ENCODE measurements at places on chromosomes 16 and 17.

DNA sequence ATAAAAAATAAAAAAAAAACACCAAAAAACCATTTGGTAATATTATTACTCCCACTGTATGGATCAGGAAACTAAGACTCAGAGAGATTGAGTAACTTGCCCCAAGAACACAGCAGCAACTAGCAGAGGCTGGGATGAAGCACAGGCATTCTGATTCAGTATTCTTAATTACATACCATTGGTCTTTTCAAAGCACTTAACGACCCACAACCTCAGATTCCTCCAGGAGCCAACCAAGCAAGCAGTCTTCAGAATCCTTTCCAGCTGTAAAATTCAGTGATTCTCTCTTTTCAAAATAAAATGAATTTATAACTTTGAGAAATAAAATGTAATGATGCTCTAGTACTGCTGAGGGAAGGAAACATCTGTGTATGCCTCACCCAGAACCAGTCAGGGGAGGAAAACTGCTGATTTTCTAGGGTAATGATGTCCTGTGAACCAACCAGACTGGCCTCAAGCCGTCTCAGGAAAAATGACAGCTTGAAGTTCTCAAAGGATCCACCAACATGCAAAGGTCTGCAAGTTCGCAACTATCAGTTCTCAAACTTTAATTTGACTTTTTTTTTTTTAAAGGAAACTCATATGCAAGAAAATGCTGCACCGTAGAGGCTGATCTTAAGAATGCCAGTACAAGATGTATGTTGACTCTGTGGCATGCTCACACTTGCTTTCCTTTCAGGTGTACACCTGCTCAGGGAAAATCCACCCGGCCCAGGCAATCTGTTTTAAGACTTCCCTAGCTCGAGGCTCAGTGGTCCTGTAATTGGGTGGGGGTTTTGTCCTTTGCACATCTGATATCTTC is 9.0 kb downstream of the CUEDC1 start:
- no peak for DNase-seq

GRCh38 chr16:12652924-12653323 is 150.8 kb downstream of the CPPED1 start:
- no peak for DNase-seq

- DNase-seq: no peak
These were observed 712.1 kb downstream of the CDH11 start for GRCh38 chr16:64409783-64410210.

GRCh38 chr16:25030420-25031131 is 15.4 kb upstream of the ARHGAP17 start:
- DNase-seq: no peak

- DNase-seq: peak; percentile 57
These were observed at the start of gene KCNJ2 for GRCh38 chr17:70168977-70169708. Gene KCNJ2, plus strand, starts transcription at chr17:70169532. Its CDS starts 5,508 bp downstream, at chr17:70175040.

- DNase-seq: no peak
These were observed 29.9 kb upstream of the NUDT16L1 start for GRCh38 chr16:4663465-4663776.

DNA sequence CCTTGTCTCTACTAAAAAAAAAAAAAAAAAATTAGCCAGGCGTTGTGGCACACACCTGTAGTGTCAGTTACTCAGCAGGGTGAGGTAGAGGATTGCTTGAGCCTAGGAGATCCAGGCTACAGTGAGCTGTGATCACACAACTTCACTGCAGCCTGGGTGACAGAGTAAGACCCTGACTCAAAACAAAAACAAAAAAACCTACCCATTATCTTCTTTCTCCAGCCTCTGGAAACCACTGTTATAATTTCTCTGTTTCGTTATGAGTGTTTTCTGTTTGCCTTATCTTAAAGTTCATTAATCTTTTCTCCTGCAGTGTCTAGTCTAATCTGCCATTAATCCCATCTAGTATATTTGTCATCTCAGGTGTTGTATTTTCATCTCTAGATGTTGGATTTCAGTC is 18.6 kb upstream of the CLTC start:
- DNase-seq: no peak

DNA sequence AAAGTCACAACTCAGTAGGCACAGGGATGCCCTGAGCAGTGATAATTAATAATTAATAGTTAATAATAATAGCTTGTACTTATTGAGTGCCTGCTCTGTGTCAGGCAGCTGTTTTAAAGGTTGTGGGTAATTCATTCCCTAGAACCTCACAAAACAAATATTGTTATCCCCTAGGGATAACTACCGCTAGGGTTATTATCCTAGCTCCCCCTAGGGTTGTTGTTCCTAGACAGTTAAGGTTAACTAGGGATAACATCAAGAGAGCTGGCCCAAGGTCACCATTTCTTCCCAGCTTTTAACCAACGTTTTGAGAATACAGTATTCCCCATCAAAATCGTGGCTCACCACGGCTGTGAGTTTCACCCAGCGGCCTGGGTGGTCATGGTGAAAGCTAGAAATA is 180.1 kb downstream of the PRKCB start:
- DNase-seq: no peak

DNA sequence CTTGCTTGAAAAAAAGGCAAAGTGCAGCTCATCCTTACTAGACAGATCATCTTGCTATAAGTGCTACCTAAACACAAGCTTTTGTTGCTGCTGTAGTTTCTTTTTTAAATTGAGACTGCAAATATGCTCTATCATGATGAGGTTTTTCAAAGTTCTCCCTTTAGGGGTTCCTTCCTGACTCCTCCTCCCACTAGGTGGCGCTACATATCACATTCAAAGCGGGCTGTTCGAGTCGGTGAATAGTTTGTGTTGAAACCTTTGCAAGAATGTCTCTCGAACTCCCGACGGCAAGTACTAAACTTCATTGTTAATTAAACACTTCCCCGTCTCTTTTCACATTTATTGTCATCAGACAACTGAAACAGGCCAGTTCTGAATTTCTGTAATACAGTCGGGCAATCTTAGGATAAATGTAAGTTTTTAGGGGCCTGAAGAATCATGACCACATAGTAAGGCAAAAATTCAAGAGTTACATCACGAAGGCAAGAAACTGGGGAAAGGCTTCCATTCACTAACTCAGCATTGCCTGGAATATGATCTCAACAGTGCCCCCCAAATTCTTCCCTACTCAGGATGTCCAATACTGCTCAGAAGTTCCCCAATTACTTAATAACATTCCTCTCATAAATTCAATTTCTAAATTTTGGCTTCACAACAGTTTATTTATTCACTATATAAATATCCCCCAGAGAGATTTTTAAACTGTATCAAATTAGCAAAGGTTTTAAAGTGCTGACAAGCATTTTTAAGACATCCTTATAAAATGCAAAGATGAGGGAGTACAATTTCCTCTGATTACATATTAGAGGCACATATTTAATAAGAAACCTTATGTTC is 6.7 kb downstream of the HS3ST3A1 start:
- peak; percentile 29 for DNase-seq

- no peak for DNase-seq
These were observed 669 bp upstream of the DCTPP1 start for GRCh38 chr16:30430428-30430970.

DNA sequence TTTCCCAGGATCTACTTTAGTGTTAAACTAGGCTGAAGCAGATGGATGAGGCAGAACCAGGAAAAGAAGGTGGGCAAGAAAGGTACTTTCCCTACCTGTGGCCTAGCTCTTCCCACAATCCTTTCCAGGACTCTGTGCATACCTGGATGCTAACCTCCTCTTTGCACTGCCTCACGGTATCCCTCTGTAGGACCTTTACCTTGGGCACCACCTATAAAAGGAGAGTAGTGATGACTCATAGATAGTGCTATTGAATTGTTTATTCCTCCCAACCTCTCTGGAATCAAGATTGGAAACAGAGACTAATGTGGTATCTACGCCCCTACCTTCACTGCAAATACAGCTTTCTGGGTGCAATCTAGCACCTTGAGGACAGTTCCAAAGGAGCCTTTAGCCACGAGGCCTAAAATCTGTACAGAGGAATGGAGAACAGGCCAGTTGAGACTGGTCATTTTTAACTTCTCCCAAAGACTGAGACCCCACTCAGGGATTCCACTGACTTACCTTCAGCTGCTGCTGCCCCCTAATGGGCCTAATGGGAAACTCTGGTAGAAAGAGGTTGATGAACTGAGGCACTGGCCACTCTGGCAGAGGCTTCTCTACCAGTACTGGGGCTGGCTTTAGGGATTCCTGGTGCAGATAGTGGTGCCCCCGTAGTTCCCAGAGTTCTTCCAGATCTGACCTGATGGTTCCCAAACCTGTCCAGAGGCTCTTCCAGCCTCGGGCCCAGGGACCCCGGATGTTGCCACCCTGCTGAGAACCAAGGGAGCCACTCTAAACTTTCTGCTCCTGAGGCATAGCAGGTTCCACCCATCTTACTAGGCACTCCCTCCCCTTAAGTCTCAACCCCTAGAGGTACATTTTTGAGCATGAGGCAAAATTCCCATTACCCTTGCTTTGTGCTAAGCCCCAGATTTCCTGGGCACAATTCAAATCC is 781 bp downstream of the RSKR start:
- DNase-seq: no peak

- DNase-seq: peak; percentile 58
These were observed 5.4 kb upstream of the ICAM2 start for GRCh38 chr17:64025732-64026294.

- no peak for DNase-seq
These were observed 615 bp upstream of the SREBF1 start for GRCh38 chr17:17837380-17837821.

- DNase-seq: peak; percentile 89
These were observed 29.0 kb downstream of the PIMREG start for GRCh38 chr17:6473128-6473767.

GRCh38 chr16:27703121-27703520 is 153.2 kb downstream of the KATNIP start:
- no peak for DNase-seq

- no peak for DNase-seq
These were observed 47.2 kb downstream of the HOXB1 start for GRCh38 chr17:48483471-48484131.

DNA sequence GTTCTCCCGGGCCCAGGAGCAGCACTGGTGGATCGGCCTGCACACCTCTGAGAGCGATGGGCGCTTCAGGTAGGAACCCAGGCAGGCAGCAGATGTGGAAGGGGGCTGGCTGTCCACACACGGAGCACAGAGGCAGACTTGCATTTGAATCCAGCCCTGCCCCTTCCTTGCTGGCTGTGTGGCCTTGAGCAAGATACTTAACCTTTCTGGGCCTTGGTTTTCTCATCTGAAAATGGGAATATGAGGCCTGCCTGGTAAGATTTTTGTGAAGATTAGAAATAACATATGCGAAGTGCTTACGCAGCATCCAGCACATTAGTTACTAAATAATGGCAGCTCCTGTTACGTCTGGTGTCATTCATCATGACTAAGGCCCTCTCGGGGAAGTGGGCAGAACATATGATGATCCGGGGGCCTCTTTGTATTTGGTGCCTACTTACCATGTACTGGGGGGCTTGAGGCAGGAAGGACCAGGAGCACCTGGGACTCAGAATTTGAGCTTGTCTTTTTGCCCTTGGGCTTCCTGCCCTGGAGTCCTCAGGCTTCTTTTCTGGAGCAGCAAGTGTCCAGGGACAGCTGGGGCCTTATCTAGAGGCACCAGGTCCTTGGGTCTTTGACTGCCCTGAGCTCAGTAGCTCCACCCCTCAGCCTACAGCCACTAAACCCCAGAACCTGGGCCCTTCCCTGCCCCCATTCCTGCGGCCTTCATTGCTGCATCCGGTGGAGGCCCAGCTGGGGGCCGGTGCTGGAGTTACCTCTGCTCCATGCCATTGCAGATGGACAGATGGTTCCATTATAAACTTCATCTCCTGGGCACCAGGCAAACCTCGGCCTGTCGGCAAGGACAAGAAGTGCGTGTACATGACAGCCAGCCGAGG is 53.8 kb downstream of the MRC2 start:
- no peak for DNase-seq

GRCh38 chr17:351875-352420 is 659 bp downstream of the RPH3AL start:
- no peak for DNase-seq

DNA sequence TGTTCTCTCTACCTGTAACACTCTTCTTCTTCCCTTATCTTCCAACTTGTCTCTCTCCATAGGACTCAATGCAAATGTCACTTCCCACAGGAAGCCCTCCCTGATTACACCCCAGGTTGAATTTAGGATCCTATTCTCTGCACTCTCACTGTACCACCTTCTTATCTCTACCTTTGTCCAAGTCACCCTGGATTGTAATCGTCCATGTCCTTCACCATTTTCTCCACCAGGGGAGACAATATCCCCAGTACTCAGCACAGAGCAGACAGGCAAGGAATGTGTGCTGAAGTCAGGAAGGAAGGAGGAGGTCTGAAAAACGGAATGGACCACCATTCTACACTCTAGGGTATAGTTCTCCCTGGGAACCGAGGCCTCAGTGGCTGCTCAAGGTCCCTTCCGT is 14.2 kb downstream of the C16orf82 start:
- DNase-seq: no peak

- no peak for DNase-seq
These were observed 506 bp downstream of the CAMKK1 start for GRCh38 chr17:3892095-3892998.

DNA sequence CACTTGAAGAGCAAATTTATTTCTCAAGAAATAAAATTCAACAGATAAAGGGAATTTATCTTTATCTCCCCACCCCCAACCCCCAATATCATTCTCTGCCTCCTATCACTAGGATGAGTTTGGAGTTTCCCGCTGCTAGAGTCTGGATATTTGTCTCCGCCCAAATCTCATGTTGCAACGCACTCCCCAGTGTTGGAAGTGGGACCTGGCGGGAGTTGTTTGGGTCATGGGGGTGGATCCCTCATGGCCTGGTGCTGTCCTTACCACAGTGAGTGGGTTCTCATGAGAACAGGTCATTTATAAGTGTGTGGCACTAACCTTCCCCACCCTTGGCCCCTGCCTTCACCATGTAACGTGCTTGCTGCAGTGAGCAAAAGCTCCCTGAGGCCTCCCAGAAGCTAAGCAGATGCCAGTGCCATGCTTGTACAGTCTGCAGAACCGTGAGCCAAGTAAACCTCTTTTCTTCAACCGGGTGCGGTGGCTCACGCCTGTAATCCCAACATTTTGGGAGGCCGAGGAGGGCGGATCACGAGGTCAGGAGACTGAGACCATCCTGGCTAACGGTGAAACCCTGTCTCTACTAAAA is 6.5 kb downstream of the CEP20 start:
- DNase-seq: no peak

GRCh38 chr16:85349365-85350145 is 237.3 kb upstream of the CIBAR2 start:
- no peak for DNase-seq

DNA sequence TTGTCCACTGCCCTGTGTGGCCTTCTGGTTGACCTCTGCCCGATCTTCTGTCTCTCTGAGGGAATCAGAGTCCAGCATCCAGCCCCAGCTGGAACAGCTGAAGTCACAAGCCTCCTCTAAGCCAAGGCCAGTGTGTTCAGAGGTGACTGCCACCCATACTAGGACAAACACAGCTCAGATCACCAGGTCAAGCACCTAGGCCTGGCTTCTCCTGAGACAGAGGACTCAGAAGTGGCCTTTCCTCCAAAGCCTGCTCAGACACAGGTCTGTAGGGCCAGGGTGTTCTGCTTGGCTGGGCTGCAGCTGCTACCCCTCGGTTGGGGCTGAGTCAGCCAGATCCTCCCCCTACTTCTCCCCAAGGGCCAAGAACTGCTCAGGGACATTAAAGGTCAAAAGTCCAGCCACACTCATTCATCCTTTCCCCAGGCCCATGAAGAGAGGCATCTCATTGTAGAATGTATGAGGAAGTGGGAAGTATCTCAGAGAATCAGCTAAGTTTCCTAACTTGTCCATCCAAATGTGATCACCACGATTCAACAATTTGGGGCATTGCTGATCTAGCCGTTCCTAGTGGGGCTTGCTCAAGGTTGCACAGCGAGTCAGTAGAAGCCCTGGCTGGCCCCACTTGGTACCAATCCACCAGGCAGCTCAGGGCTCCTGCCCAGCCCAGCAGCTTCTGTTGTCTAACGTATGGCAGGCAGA is 7.6 kb downstream of the SLC46A1 start:
- DNase-seq: no peak

- DNase-seq: no peak
These were observed 27.8 kb downstream of the CMIP start for GRCh38 chr16:81472391-81472790.

Data from GM12892 (cell line).